Panc1 (cell line): ENCODE measurements at places on chromosomes 4 and X. TPM values are rescaled to one million over a fixed set of nuclear protein-coding genes. Genes with fewer than 3 reads are reported as not detected.

Gene GUCY1A1
- total RNA-seq: 0.57 TPM

Gene GABRQ
- 0.03 TPM for total RNA-seq

Gene NALF2
- 1.5 TPM for total RNA-seq

Gene SSX3
- total RNA-seq: not detected

Gene CLOCK
- total RNA-seq: 24.9 TPM

Gene DRP2
- total RNA-seq: 0.15 TPM

Gene ERAS
- 0.23 TPM for total RNA-seq

Gene MTM1
- 24.0 TPM for total RNA-seq

Gene PCDH18
- 10.8 TPM for total RNA-seq
